Liver (tissue), 10 donors: ENCODE measurements at places on chromosomes 7 and 10.

- no peak for DNase-seq
Observed at GRCh38 chr7:156773966-156774365, 119.0 kb downstream of the LMBR1 start.

GRCh38 chr7:69804962-69805361 is 206.7 kb downstream of the AUTS2 start:
- no peak for DNase-seq

- DNase-seq = no peak
Observed at GRCh38 chr7:23334482-23335056, 35.4 kb downstream of the MALSU1 start.

DNA sequence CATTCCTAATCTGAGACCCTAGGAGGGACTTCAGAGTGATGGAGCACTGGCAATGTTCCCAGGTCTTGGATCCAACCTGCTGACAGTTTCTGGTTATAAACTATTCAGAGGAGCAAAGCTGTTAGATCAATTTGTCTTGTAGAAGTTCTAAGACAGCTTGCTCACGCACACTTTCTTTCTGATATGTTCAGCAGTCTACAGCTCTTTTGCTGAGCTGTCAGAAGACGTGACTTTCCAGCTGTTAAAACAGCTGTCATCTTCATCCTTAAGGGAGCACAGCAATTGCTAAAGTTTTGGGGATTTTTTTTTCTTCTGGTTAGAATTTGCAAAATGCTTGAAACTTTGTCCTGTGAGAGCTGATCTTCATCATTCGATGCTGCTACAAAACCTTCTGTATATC is 823.1 kb downstream of the SORCS1 start:
- DNase-seq = no peak

GRCh38 chr7:152351168-152351567 is 84.6 kb downstream of the KMT2C start:
- no peak for DNase-seq
